Activated CD4-positive, alpha-beta T cell treated with anti-CD3 and anti-CD28 coated beads, Interleukin-2, amount 10 ng/mL, durations not matched to agents 7 days and 5 days (primary cell): ENCODE measurements at places on chromosomes 11 and 22. TPM values are rescaled to one million over a fixed set of nuclear protein-coding genes. Genes with fewer than 3 reads are reported as not detected.

The IGSF22 gene
- total RNA-seq: 0.05 TPM

DNA sequence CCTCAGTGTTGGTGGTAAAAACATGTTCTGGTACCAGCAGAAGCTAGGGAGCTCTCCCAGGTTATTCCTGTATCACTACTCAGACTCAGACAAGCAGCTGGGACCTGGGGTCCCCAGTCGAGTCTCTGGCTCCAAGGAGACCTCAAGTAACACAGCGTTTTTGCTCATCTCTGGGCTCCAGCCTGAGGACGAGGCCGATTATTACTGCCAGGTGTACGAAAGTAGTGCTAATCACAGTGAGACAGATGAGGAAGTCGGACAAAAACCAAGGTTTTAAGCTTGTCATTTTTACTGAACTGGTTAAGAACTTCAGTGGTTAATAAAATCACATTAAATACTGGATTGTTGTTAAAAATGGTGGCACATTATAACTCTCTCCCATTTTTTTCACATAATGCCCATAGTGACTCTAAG lies 42.6 kb upstream of the VPREB1 start:
- no peak overlapping the region for H3K4me3 ChIP-seq
- peaks cover 4% of the 10 kb centered on the region for H3K27me3 ChIP-seq
- no peak for DNase-seq
- H3K4me1 ChIP-seq: peaks cover 6% of the 10 kb centered on the region
- H3K36me3 ChIP-seq: no peaks in the 10 kb centered on the region
- no peak overlapping the region for H3K27ac ChIP-seq

GRCh38 chr11:76889411-76889975 lies 28.8 kb downstream of the ACER3 start:
- H3K4me1 ChIP-seq: peaks cover 8% of the 10 kb centered on the region
- H3K4me3 ChIP-seq: no peak overlapping the region
- no peaks in the 10 kb centered on the region for H3K27me3 ChIP-seq
- no peak for DNase-seq
- H3K27ac ChIP-seq: no peak overlapping the region

- H3K4me3 ChIP-seq: no peak overlapping the region
- peaks cover under 1% of the 10 kb centered on the region for H3K27me3 ChIP-seq
- peaks cover 2% of the 10 kb centered on the region for H3K4me1 ChIP-seq
- no peak for DNase-seq
These were observed 21.0 kb upstream of the WNT7B start for GRCh38 chr22:45997777-45998637.

- no peaks in the 10 kb centered on the region for H3K36me3 ChIP-seq
- no peak overlapping the region for H3K4me3 ChIP-seq
- peaks cover 2% of the 10 kb centered on the region for H3K27me3 ChIP-seq
- H3K4me1 ChIP-seq: no peaks in the 10 kb centered on the region
These were observed 7.6 kb upstream of the SERPINH1 start for GRCh38 chr11:75554258-75555022.

The UPK2 gene
- total RNA-seq: not detected

- no peak for DNase-seq
- no peak overlapping the region for H3K27ac ChIP-seq
- no peaks in the 10 kb centered on the region for H3K27me3 ChIP-seq
- H3K36me3 ChIP-seq: no peaks in the 10 kb centered on the region
These were observed 27.4 kb downstream of the FAT3 start for GRCh38 chr11:92251980-92252379.

The MOV10L1 gene
- total RNA-seq: not detected

The HEPACAM gene
- not detected for total RNA-seq

The PRDM10 gene
- total RNA-seq: 15.2 TPM

DNA sequence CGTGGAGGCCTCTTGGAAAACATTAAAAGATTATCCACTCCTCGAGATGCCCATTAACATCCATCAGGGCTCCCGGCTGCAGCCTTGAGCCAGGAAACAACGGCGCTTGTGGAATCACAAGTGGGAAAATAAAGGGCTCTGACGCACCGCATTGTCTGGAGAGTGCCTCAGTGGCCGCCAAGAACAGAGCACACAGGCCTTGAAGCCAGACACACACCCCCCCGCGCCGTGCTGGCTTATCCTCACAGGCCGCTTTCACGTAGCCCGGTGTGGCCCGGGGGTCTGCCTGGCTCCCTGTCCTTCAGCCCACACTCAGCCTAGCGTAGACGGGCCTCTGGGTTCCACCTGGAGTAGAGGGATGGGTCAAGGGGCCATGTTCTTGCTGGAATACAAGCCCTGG lies 1020.5 kb downstream of the BRD1 start:
- H3K4me1 ChIP-seq: no peaks in the 10 kb centered on the region
- no peak overlapping the region for H3K4me3 ChIP-seq
- no peaks in the 10 kb centered on the region for H3K36me3 ChIP-seq
- no peak overlapping the region for H3K27ac ChIP-seq
- DNase-seq: no peak
- H3K27me3 ChIP-seq: no peaks in the 10 kb centered on the region

DNA sequence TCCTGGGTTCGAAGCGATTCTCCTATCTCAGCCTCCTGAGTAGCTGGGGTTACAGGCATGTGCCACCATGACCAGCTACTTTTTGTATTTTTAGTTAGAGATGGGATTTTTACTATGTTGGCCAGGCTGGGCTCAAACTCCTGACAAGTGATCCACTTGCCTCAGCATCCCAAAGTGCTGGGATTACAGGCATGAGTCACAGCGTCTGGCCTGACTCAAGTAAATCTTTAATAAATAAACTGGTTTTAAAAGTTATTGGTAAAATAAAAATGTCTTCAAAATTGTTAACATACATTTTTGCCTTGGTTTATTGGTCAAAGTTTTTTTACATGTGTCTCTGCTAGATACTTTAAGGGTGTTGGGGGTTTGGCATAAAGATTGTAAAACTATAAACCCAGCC lies 7.3 kb upstream of the PES1 start:
- H3K27me3 ChIP-seq: peaks cover 2% of the 10 kb centered on the region
- DNase-seq: no peak
- H3K27ac ChIP-seq: no peak overlapping the region
- peaks cover 1% of the 10 kb centered on the region for H3K4me1 ChIP-seq
- no peak overlapping the region for H3K4me3 ChIP-seq
